ENCODE measurements at places on chromosomes 11 and 22.
A peak's percentile ranks its signal among the peaks of the same experiment; 100 is the strongest.

- DNase-seq, result peak; percentile 7
Measured at GRCh38 chr11:95599959-95600586, 189.5 kb downstream of the FAM76B start.

DNA sequence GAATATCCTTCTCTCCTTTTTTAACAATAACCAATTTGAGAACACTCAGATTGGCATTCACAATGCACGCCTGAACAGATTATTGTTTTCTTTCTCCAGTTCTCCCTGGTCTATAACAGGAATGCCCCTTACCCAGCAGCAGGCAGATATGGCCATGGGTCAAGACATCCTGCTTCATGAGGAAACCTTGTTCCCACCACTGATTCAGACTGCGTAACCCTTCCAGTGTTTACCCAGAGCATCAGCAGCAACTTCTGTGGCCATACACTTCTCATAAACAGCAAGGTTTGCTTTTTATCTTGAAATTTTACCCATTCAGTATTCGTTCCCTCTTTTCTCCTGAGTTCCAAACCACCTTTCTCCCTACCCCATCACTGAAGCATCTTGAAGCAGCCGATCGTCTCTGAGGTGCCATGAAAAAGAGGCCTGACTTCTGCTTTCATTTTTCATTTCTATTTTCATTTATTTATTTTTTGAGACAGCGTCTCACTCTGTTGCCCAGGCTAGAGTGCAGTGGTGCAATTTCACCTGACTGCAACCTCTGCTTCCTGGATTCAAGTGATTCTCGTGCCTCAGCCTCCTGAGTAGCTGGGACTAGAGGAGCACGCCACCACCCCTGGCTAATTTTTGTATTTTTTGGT lies 9.6 kb downstream of the PTS start:
- DNase-seq, result no peak

GRCh38 chr11:16856022-16856471 lies 117.6 kb downstream of the C11orf58 start:
- DNase-seq, result no peak

DNA sequence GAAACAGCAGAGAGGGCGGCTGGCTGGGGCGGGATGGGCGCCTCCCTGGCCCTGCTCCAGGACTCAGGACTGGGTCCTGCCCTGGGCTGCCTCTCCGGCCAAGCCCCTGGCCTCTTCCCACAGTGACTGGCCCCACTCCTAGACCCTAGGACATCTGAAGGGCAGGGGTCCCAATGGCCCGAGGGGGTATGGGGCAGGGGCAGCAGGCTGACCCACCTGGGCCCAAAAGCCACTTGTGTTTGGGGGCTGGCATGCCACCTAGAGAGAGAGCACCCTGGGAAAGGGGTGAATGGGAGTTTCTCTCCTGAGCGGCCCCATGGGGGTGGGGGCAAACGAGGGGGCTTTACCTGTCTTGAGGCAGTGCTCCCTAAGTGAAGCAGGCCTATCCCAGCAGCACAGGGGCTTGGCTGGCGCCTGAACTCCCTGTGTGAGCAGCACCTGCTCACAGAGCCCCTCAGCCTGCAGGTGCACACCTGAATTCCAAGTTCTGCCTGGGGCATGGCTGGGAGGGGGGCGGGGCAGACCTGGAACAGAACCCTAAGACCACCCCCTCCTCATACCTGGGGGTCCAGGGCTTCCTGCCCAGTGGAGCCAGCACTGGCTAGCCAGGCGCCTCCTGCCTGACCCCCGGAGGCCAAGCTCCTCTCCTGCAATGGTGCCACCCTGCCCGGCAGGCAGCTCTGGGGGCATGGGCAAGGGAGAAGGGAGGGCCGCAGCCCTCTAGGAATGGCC lies 16.9 kb downstream of the DUSP8 start:
- DNase-seq, result no peak

GRCh38 chr11:92322225-92322624 lies 97.6 kb downstream of the FAT3 start:
- DNase-seq, result no peak

- no peak for DNase-seq
Measured at GRCh38 chr11:73389134-73389525, 12.9 kb downstream of the RELT start.

- no peak for DNase-seq
Measured at GRCh38 chr11:75759832-75760231, 8.7 kb upstream of the DGAT2 start.

- DNase-seq, result no peak
Measured at GRCh38 chr11:108596701-108597100, 3.1 kb upstream of the EXPH5 start.

- DNase-seq, result no peak
Measured at GRCh38 chr22:30626413-30626812, 9.2 kb upstream of the SLC35E4 start.

- DNase-seq, result no peak
Measured at GRCh38 chr22:49373801-49374226, 453.9 kb downstream of the BRD1 start.

DNA sequence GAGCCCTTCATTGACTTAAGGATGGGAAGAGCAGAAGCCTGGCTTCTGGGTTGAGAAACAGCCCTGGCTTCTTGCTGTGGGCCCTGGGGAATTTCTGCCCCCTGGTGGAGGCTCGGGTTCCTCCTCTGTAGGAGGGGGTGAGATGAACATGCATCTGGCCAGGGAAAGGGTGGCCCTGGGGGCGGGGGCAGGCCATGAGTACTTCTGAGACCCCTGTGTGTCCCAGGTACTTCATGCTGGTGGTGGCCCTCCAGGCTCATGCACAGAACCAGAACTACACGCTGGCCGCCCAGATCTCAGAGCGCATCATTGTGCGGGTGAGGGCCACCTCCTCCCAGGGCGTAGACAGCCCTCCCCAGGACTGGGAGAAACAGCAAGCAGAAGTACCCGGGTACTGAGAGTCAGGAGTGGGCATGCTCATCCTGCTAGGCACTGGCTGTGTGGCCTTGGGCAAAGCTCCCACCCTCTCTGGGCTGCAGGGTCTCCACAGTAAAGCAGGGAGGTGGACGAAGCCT lies 15.8 kb downstream of the TMEM258 start:
- DNase-seq, result peak; percentile 56

GRCh38 chr11:66335531-66336233 lies 552 bp downstream of the RIN1 start:
- DNase-seq, result peak; percentile 50

DNA sequence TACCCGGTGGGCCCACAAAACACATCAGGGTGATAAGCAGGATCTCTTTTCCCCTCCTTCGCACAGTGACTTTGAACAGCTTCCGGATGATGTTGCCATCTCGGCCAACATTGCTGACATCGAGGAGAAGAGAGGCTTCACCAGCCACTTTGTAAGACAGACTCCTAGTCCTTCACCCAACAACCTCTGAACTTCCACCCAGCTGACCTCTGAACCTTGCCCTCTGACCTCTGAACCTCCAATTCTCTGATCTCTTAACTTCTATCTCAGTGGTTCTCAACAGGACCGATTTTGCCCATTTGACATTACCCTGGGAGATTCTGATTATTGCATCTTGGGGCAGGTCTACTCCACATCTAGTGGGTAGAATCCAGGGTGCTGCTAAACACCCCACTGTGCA lies 3.2 kb downstream of the NCF4 start:
- no peak for DNase-seq

GRCh38 chr22:40001800-40002577 lies 7.2 kb downstream of the FAM83F start:
- DNase-seq, result no peak

DNA sequence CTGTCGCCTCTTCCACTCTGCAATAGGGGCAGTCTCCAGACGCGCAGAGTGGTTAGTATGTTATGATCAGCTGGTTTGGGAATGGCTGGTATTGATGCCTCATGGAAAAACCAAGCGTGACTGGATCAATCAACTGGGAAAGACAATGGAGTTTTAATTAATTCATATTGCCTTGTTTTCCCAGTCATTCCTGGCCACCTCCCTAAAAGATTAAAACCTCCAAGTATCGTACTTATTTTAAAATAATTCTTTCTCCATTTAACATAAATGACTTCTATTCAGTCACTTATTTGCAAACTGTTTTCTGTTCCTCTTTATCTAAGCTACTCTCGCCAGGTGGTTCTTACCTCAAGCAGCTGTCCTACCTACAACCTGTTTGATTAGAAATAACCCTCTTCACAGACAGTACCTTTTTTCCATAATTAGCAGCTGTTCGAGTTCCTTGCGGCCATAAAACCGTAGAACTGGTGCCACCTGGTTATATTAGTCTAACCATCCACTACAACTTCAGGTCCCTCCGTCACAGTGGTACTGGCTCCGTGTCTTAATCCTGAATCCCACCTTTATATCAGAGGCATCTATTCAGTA lies 898 bp downstream of the ZNF215 start:
- DNase-seq, result no peak

DNA sequence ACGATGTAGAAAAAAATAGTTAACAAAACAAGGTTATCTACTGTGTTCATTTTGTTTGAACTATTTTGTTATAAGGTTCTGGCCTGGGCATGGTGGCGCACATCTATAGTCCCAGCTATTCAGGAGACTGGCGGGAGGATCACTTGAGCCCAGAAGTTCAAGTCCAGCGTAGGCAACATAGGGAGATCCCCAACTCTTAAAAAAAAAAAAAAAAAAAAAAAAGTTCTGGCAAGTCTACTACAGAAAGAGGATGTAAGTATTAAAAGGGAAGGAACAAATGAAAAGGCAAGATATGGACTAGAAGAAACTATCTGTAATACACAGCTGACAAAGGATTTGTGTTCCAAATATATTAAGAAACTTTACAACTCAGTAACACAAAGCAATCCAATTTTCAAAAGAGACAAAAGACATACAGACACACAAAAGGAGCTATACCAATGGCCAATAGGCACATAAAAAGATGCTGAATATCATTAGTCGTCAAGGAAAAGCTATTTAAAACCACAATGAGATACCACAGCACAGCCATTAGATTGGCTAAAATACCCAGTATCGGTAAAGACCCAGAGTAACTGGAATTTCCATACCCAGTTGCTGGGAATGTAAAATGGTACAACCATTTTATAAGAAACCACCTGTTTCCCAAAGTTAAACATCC lies 27.4 kb downstream of the RRAS2 start:
- DNase-seq, result no peak

- no peak for DNase-seq
Measured at GRCh38 chr22:28464127-28464526, 215.5 kb downstream of the TTC28 start.

DNA sequence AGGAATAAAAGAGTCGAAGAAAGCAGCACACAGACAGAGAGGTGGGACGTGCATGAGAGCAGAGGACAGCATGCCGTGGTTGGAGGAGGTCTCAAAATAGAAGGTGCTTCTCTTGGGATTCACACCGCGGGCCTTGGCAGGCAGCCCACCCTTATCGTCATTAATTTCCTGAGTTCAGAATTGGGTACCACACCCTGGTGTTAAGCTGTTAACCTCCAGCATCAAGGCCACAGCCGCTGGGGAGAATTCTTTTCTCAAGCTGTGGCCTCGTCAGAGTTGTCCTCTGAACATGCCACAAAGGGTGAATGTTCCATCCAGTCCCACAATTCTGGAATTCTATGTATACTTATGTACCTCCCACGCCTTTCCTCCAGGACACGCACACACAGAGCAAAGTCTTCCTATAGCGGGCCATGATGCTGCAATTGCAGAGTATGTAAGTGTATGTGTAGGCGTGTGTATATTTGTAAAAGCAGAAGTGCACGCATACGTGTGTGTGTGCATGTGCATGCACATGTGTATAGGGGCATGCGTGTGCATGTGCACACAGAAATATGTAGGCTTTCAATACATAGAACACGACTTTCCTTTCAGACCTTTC lies 39.0 kb downstream of the ADAMTS8 start:
- DNase-seq, result no peak

DNA sequence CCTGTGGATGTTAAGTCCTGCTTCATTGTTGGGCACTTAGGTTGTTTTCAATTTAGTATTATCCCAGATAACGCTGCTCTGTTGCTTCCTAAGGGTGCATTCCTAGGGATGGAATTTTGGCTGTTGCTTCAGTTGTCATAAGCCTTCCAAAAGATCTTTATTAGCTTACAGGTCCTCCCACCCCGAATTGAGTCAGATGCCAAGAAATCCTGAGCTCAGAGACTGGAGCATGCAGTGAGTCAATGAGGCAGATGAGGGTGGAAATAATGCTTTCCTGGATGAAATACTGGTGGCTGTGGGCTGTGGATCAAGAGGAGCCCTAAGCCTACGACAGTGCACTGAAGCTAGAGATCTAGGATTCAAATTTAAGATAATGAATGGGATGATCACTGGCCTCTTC lies 10.7 kb upstream of the IL18BP start:
- no peak for DNase-seq

- peak; percentile 38 for DNase-seq
Measured at GRCh38 chr22:33057363-33057995, 702 bp downstream of the SYN3 start.

GRCh38 chr22:19434401-19434800 lies 2.1 kb downstream of the MRPL40 start:
- DNase-seq, result no peak

DNA sequence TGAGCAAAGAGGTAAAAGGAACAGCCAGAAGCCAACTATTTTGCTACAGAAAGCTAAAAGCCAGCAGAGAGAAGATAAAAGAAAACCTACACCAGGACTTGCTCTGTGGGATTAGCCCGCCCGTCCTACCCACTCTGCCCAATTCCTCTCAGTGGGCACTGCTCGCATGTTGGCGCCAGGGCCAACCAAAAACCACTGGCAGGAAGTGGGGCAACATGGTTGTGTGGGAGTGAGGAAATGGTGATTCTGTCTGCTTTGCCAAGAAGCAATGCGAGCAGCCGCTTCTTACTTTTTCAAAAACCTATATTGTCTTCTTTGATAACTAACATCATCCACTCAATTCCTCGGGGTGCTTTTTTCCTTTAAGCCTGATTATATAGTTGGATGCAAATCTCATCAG lies 14.2 kb upstream of the APOA1 start:
- no peak for DNase-seq

DNA sequence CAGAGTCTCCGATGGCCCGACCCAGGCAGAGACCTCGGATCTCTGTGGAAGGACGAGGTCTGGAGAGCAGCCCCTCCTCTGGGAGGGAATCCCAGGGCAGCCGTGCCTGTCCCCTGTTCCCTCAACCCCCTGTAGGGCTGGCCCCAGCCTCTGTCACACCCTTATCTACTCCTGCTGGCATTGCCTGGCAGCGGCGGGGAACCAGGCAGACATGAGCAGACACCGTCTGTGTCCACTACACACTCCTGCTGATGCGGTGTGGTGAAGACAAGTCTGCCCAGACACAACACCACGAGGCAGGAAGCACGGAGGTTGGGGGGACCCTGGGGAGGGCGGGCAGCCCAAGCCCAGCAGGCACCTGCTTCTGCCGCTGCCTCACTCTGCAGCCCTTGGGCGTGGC lies 52.5 kb upstream of the A4GALT start:
- no peak for DNase-seq

GRCh38 chr11:60946601-60947264 lies 5.2 kb downstream of the SLC15A3 start:
- no peak for DNase-seq
